Upper lobe of right lung (tissue), 1 donor: ENCODE measurements at places on chromosomes 13 and 19.

- DNase-seq = no peak
These were observed 12.1 kb upstream of the SPART start for GRCh38 chr13:36358175-36358718.

- DNase-seq = no peak
These were observed 142.8 kb downstream of the KLF5 start for GRCh38 chr13:73201626-73202025.

DNA sequence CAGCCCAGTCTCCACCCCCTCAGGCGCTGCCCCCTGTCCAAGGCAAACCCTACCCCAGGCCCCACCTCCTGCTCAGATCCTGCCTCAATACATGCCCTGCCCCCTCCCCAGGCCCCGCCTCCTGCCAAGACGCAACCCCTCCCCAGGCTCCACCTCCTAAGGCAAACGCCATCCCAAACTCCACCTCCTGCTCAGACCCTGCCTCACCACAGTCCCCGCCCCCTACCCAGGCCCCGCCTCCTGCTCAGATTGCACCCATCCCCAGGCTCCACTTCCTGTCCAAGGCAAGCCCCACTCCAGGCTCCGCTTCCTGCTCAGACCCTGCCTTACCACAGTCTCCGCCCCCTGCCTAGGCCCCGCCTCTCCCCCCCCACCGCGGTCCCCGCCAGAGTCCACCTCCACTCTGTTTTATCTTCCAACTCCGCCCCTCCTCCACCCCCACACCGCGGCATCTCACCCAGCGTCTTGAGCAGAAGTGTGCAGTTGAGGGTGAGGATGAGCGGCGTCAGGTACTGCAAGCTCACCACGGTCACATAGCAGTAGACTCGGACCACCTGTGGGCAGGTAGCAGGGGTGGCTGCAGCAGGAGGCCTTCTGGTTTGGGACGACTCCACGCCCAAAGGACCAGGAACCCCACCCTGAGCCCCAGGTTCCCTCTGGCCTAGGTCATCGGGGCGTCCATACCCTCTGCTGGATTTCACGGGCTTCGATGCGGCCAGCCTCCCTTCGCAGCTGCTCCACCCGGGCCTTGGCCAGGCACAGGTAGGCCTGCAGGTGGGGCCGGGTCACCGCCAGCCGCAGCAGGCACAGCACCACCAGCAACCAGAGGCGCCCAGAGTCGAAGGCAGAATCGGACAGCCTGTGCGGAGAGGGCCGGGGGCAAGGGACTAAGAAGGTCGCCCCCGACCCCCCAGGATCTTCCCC, 17.7 kb downstream of the TMEM161A start:
- DNase-seq = no peak

- no peak for DNase-seq
These were observed 4.0 kb upstream of the ZNF8 start for GRCh38 chr19:58274771-58275201.

DNA sequence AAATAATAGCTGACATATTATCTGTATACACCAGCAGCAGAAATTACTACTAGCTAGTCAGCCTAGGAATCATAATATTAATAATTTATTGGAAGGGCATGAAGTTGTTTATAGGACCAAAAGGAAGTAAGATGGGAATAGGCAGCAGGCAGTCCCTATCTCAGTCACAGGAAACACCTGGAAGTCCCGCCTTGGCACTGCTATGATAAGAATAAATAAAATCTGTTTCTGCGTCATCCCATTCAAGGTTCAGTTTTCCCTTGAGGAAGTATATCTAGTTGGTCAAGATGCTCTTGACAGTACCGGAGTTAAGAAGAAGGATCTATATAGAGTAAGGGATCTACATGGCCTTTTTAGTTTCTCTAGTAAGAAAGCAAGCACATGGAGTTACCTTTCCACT, 830.8 kb downstream of the DIAPH3 start:
- no peak for DNase-seq

DNA sequence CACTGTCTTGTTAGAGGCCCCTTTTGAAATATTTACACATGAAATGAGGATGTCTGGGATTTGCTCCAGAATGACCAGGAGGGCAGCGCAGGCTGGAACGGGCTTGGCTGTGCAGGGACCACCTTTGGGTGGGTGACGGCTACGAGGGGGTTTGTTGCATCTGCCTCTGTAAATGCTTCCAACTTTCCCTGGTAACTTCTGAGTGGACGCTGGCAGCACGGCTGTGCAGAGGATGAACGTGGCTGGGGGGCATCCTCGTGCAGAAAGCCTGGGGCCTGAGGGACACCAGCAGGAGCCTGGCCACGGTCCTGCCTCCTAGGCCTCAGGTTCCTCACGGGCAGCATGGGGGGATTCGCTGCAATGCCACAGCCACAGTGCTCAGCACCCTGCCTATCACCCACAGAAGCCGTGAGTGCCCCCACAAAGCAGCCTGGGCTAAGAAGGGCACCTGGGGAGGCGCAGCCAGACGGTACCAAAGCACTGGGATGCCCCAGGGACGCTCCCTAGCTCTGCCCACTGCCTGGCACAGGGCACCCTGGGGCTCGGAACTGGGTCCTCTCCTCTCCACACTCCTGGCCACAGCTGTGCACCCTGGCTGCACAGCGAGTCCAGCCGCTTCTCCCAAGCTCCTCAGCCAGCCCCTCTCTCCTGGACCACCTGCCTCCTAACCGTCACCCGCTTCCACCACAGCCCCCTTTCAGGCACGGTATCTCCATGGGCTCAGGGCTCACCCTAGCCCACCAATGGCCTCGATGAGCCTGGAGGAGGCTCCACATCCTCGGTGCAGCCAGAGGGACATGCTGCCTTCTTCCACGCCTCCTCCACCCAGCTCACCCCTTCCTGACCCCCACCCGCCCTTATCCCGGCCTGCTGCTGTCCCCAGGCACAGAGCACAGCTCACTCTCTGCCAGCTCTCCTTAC, 44.5 kb downstream of the MLLT1 start:
- peak; percentile 58 for DNase-seq

DNA sequence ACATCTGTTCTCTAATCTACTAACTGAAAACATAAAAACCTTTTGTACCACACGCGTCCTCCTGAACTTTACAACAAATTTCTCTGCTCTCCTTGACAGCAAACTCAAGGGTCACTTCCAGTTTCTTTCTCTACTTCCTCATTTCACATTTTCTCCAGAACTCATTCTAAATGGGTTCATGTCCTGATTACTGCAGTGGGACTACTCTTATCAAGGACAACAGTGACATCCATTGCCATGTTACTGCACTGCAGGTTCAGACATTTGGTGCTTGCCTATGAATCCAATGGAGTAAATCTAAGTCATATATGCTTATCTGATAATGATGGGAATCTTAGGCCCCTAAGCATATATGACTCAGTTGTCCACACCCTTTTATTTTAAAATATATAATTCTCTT, 35.3 kb downstream of the FPR3 start:
- no peak for DNase-seq

GRCh38 chr19:13160557-13160956, 10.3 kb downstream of the IER2 start:
- no peak for DNase-seq

- DNase-seq = peak; percentile 89
These were observed 1.0 kb upstream of the SLC7A10 start for GRCh38 chr19:33226550-33227241.

DNA sequence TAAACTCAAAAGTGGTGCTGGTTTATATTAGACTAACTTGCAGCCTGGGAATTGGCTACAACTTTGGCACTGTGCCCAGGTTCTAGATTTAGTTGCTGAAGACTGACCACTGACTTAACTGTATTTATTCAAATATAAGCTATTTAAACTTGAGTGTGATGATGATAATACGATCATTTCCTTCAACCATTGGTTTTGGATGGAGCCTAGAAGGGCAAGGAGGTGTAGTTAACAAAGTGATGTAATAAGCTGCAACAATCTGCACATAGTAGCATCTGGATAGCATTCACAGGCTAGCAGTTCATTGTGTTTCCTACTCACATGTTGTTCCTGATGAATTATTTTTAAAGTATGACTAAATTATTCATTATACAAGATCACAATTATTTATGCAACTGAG, 55.2 kb upstream of the DACH1 start:
- DNase-seq = no peak

- no peak for DNase-seq
These were observed 1667.2 kb upstream of the SLC10A2 start for GRCh38 chr13:104733427-104733826.

DNA sequence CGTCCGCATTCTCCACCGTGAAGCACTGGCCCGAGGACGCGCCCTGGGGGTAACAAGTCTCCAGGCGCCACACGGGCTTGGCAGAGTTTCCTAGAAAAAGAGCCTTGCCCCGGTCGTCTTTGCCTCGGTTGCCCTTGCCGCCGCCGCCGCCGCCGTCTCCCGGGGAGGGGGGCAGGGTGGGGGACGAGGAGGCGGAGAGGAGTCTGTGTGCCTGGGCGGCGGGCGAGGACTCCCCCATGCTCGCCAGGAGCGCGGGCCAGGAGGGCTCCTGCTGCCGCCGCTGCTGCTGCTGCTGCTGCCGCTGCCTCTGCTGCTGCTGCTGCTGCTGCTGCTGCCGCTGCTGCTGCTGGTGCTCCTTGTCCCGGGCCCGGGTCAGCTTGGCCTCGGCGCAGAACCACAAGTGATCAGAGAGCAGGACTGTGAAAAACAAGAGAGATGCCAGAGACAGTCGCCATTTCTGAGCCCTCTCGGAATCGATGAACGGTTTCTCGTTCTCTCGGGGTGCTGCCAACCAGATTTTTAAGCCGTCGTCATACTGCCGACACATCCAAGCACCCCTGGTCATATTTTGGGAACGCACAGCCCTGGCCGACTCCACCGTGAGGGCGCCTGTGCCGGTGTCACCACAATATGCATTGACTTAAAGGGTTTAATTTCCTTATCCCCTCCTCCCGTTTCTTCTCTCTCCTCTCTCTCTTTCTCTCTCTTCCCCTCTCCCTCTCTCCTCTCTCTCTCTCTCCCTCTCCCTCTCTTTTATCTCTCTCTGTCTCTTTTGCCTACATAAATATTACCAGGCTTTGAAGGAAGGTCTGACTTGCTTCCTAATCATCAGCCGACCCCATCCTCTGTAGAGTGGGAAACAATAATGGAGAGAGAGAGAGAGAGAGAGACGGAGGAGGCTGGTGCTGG, 349.1 kb downstream of the LIG4 start:
- DNase-seq = peak; percentile 67

GRCh38 chr19:623974-624373, 9.4 kb downstream of the POLRMT start:
- DNase-seq = no peak

- no peak for DNase-seq
These were observed 198.0 kb downstream of the UQCRFS1 start for GRCh38 chr19:29014857-29015436.
